ENCODE measurements at places on chromosomes 3 and 15.

GRCh38 chr3:13192471-13193213 is 119.4 kb upstream of the IQSEC1 start:
- no peak for DNase-seq

GRCh38 chr15:23629234-23629805 is 18.3 kb downstream of the MAGEL2 start:
- no peak for DNase-seq

DNA sequence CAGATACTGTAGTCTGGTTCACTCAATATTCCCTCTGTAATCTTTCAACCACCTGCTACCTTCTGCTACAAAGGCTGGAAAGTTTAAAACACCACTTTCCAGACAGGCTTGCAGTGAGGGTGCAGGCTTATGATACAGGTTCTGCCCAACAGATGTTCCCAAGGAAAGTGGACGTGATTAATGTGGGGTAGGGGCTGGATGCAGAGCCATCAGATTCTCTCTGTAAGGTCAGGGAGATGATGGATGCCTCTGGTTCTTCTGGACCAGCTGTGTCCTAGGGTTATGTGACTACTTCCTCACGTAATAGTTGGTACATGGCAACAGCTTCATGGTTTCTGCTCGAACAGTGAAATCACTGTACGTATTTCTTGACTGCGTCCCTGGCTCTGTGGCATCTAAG is 11.1 kb downstream of the GPR176 start:
- no peak for DNase-seq

GRCh38 chr15:23565395-23566070 is at the start of gene MKRN3:
Gene MKRN3 (plus strand): TSS chr15:23565674. CDS start chr15:23565783, 109 bp downstream.
- peak; percentile 90 for DNase-seq

DNA sequence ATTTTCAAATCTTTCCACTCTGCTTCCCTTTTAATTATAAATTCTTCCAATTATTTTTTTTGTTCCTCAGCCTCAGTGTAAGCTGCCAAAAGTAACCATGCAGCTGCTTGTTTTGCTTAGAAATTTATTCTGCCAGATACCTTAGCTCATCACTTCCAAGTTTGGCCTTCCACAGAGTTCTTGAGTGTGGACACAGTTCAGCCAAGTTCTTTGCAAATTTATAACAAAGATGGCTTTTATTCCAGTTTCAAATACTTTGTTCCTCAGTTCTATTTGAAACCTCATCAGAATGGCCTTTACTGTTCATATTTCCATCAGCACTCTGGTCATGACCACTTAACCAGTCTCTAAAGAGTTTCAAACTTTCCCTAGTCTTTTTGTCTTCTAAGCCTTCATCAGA is 10.3 kb downstream of the RTP1 start:
- DNase-seq = no peak

DNA sequence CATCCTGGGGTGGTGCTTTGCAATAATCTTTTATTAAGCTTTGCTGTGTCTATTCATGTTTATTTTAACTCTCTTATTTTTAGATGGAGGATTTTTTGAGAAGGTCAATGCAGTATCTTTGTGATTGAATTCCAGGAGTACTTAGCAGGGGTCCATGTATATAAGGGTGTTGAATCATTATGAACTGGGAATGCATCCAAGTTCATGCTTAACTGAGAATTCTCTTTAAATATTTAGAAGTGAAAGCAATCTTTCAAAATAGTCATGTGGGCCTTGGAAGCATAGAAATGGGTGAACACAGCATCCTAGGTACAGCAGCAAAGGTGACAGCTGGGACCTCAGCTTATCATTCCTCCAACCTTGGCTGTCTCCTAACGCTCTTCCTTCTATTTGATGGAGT is 27.3 kb downstream of the SPTSSB start:
- no peak for DNase-seq

DNA sequence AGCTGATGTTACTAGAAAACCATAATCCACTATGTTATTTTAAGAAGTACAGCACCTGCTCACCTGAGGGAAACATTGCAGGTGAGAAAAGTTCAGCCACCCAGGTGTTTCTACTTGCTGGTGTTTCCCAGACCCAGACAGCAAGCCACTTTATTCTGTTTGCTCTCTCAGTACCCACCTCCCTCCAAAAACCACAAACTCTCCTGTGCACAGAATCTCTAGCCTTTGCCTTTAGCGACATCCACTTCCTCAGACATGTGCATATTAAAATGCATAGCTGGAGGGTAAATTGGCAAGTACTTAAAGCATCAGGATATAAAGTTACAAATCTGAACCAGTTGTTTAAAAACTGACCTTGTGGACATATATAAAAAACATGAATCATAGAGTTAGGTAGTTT is 36.7 kb downstream of the VGLL3 start:
- DNase-seq = no peak

DNA sequence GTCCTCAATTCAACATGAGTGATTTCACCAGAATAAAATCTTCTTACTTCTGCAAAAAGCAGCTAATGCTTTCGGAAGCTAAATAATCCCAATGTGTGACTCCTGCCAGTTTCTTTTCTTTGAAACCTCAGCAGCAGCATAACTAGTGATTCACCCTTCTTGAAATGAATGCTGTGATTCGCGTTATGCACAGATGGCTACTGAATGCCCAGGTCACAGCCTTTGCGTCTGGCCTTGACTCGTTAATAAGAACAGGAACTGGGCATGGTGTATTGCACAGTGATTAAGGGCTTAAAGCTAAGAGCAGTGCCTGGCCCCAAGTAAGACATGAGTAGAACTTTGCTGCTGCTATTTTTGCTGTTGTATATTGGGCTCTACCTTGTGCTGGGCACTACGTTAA is 19.0 kb downstream of the CGNL1 start:
- no peak for DNase-seq

DNA sequence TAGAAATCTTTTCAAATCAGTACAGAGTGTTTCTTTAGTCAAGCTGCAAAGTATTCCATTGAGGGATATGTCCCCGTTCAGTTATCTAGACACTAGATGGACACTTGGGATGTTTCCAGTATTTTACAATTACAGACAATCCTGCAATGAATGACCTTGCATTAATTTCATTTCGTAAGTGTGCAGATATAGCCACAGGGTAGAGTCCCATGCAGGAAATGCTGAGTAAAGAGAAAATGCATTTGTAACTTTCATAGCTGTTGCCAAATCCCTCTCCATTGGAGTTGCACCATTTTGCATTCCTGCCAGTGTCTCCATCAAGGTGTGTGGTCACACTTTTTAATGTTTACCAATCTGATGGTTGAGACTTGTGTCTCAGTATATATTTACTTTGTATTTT is 92.5 kb downstream of the LIPC start:
- no peak for DNase-seq

DNA sequence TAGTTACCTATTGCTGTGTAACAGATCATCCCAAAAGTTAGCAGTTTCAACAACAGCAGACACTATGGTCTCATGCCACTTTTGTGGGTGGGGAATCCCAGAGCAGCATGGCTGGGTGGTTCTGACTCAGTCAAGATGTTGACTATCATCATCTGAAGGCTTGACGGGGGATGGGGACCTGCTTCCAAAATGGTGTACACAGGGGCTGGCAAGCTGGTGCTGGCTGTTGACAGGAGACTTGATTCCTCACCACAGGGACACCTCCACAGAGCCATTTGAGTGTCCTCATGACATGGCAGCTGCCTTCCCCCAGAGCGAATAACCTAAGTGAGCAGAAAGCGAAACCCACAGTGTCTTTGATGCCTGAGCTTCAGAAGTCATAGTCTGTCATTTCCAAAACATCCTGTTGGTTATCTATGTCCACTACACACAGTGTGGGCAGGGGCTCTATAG is 19.1 kb downstream of the DNAJB8 start:
- DNase-seq = no peak

DNA sequence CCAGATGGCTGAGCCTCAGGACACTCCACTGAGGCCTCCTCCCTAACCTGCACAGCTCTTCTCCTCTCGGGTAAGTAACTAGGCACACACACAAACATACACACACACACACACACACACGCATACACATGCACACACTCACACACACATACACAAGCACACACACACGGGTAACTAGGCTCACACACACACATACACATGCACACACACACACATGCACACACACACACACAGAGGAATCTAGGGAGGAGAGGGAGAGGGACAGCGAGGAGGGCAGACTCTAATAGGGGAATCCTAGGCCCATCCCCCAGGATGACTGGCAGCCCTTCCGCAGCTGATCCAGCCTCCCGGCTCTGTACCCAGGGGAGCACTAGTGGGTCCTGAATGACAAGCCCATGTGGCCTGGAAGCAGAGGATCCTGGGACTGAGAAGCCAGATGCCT is 177.4 kb upstream of the LINGO1 start:
- no peak for DNase-seq

GRCh38 chr15:78570710-78571109 is 5.4 kb downstream of the CHRNA5 start:
- DNase-seq = no peak

GRCh38 chr3:190444006-190444405 is 5.7 kb downstream of the TMEM207 start:
- no peak for DNase-seq

DNA sequence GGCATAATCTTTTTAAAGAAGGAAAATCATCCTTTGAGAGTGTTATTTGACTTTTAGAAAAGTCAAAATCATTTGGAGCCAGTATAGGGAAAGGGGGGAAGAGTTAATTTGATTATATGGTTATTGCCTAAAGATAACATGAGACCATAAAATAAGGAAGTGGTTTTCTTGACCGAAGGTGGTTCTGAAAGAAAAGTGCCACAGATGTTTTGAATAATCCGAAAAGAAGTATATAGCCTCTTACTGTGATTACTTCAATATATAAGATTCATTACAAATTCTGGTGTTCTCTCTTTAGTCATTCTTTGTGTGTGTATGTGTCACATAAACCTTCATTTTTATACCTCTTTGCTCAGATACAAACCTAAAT is 1.1 kb downstream of the DNAJB11 start:
- DNase-seq = no peak

DNA sequence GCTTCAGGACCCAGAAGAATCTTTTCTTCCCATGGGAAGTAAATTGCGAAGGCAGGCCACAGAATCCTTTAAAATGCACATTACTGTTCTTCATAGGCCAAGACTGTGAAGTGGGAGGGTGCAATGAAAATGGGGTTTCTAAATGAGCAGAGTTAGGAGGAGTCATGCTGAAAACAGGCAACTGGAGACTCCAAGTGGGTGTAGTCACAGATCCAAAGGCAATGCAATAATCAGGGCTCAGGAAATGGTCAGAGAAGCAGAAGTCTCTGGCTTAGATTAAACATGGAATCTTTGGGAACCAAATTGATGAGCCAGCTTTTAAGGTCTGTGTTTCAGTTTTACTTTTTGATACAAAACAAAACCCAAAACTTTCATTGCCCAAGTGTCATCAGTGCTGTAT is 37.6 kb downstream of the HHLA2 start:
- DNase-seq = no peak

GRCh38 chr15:77027697-77028450 is 32.9 kb downstream of the PSTPIP1 start:
- no peak for DNase-seq

DNA sequence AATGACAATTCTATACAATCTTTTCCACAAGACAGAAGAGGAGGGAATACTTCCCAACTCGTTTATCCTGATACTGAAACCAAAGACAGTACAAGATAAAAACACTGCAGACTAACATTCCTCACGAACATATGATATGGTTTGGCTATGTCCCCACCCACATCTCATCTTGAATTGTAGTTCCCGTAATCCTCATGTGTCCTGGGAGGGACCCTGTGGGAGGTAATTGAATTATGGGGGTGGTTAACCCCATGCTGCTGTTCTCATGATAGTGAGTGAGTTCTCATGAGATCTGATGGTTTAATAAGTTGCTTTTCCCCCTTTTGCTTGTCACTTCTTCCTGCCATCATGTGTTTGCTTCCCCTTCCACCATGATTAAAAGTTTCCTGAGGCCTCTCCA is 83.9 kb upstream of the PROK2 start:
- DNase-seq = no peak

DNA sequence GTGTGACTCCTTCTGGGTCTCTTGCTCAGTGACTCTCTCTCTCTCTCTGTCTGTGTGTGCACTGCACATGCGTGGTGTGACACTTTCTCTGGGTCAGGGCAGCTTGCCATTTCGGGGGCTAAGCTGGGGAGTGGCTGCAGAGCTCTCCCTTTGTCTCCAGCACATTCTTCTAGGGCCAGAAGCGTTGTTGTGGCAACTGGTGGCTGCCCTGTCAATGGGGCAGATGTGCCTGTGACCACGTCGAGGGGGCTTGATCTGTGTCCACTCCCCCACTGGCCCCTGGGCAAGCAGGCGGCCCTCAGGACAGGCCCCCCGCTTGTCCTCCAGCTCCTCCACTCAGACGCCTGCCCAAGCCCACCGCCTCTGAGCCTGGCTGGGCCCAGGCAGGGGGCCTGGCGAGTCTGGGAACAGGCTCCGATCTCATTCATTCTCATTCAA is 67.8 kb downstream of the WNT7A start:
- no peak for DNase-seq

DNA sequence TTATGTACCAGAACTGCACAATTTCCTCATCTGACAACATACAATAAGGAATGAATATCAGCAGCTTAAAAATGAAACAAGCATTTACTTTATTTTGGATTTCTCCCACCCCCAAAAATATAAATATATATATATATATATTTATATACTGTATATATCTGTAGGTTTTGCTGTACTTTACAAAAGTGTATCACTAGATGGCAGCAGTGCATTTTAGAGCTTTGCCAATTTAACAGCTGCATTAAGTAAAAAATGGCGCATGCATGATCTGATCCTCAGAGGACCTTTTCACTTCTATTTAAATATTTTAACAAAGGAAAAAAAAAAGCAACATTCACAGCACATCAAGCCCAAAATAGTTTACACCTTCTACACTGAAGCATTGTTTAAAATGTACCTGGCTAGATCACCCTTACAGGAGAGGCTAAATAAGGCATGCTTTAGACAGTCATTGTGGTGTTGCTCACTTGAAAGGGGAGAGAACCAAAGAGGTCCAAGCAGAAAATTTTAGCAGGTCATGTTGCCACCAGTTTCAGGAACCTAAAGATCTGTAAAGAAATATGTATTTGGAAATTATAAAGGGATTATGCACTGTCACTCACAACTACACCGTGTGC is 72.6 kb downstream of the NPTN start:
- peak; percentile 71 for DNase-seq

GRCh38 chr15:28098766-28099554 is at the start of gene OCA2:
Gene OCA2 (minus strand): TSS chr15:28099315. CDS start chr15:28081874, 17,441 bp downstream.
- no peak for DNase-seq

- no peak for DNase-seq
These were observed 35.3 kb downstream of the ZBTB38 start for GRCh38 chr3:141403576-141403975.

Measured in LNCaP clone FGC (cell line).